Activated CD4-positive, CD25-positive, alpha-beta regulatory T cell treated with anti-CD3 and anti-CD28 coated beads, Interleukin-2, amount 50 U/mL, for 72 hours (primary cell): ENCODE measurements at places on chromosomes 12 and 14.

- DNase-seq = no peak
Measured at GRCh38 chr14:105100910-105101309, 35.7 kb upstream of the GPR132 start.

DNA sequence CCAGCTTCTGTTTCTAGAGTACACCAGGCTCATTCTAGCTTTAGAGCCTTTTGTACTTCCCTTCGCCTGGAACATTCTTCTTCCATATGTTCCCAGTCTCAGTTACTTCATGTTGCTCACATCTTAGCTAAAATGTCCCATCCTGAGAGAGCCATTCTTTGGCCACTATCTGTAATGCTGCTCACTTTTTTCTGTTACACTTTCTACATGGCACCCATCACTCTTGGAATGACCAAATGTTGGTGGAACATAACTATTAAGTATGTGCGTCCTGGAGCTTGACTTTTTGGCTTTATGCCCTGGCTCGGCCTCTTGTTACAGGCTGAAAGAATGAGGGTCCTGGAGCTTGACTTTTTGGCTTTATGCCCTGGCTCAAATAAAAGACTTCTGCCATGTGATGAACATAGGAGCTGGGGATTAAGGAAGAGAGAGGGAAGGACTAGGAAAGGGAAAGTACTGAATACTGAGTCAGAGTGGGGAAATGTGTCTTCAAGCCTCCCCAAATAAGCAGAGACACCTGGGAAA, 442.9 kb upstream of the ATP2B1 start:
- DNase-seq = no peak

GRCh38 chr12:100573292-100574186, at the start of gene GAS2L3:
Gene GAS2L3 (plus strand): TSS chr12:100573684. CDS start chr12:100594905, 21,221 bp downstream.
- DNase-seq = peak; percentile 71

GRCh38 chr14:56995010-56995409, 184.7 kb upstream of the OTX2 start:
- DNase-seq = no peak

DNA sequence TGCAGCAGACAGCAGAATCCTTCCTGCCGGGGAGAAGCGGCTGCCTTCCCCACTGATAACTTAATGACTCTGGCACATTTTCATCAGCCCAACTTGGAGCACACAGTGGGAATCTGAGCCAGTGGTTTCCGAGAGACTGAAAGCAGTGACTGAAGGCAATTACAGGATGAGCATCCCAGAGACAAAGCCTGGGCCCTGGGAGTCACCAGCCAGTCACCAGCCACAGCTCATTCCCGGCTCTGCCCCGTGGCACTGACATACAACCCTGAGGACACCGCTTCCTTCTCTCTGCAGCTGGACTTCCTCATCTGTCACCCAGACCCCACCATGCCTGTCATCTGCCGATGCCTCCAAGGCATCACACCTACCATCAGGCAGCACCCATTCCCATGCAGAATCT, 192.3 kb downstream of the DPF3 start:
- no peak for DNase-seq

GRCh38 chr14:79011091-79011919, 841.1 kb downstream of the NRXN3 start:
- no peak for DNase-seq

- DNase-seq = no peak
Measured at GRCh38 chr12:95820096-95820703, 29.6 kb upstream of the NTN4 start.

DNA sequence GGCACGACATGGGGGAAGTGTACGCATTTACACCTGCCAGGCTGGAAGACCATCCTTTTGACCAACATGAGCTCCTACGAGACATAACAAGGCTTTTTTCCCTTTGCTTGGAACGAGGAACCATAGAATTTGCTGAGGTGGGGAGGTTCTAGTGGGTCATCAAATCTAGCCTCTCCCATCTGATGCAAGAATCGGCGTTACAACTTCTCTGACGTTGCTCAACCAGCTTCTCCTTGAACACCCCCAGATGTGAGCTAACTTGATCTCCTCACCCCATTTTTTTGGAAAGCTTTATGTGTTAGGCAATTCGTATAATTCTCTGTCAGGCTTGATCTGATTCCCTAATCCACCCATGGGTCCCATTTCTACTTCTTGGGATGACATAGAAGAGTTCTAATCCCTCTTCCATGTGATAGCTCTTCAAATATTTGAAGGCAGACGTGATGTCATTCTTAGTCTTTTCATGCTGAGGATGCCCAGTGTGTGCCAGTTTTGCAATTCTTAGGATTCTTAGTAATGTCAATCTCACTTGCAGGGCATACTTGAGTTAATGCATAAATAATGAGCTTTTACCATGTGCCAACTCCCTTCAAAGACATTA, 163.6 kb upstream of the PARP11 start:
- DNase-seq = no peak

- no peak for DNase-seq
Measured at GRCh38 chr14:105439710-105440553, 20.3 kb downstream of the MTA1 start.

DNA sequence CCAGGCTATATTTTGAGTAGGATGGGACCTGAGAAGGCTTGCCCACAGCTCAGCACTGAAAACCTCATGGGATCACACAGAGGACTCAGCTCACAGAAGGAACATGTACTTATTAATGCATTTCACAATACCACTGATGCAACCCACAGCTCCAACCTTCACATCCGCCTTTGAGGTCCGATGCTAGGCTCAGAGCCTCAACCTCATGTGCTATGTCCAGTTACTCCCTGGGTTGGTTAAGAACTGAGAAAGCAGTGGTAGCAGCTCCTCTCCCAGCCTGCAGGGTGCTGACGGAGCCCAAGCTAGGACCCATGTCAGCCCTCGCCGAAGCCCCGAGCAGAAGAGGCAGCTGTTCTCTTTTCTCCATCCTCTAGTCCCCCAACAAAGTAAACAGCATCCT, 52.9 kb downstream of the SPTB start:
- DNase-seq = no peak

DNA sequence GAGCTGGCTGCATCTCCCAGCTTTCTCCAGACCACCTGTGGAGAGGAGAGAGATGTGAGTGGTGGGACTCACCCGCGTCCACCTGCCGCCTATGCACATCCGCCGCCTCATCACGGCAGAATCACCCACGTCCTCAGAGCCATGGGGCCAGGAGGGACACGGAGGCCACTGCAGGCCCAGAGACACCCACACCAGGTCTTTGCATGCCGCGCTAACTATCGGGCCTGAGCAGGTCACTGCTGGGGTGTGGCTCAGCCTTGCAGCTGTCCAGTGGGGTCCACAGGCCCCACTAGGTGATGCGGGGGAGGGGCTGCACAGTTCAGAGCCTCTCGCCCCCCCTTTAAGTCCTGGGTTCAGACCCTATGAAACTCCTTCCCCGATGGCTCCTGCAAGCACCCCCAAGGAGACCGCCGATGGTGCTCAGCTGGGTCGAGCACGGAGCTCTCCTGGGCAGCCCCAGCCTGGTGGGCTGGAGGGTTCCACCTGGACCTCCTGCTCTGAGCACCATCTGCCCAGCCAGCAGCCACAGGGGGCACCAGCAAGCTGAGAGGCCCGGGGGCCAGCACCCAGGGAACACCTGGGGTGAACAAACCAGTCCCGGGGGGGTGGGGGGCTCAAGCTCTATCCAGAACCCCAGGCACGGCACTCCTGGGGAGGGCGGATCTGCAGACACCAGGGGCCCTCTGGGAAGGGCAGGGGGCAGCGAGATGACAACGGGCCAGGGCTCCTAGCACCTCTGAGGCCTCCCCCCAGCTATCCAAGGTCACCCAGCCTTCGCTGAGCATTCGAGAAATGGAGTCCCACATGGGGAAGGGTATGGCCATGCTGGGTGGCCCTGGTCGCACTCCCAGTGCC, 34.3 kb downstream of the CCNK start:
- DNase-seq = no peak

- no peak for DNase-seq
Measured at GRCh38 chr12:127681151-127681754, 585.7 kb upstream of the TMEM132C start.

- DNase-seq = no peak
Measured at GRCh38 chr12:109358154-109358869, 10.6 kb downstream of the MYO1H start.

GRCh38 chr14:89550821-89551220, 133.8 kb upstream of the FOXN3 start:
- no peak for DNase-seq

DNA sequence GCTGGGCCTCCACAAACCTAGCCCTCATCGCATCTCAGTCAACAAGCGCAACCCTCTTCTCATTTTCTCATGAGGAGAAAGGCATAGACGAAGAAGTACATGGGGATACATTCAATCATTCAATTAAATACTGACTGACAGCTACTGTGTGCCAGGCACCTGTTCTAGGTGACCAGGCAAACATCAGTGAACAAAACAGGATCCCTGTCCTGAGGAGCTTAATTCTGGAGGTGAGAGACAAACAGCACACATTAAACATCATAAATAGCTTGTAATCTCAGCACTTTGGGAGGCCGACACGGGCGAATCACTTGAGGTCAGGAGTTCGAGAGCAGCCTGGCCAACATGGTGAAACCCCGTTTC, 362 bp upstream of the ACYP1 start:
- no peak for DNase-seq
